ENCODE measurements at places on chromosomes 12 and 14.

- DNase-seq, result no peak
Measured at GRCh38 chr14:29444805-29445204, 482.8 kb downstream of the PRKD1 start.

- no peak for DNase-seq
Measured at GRCh38 chr12:124477107-124477915, 90.1 kb downstream of the NCOR2 start.

- DNase-seq, result no peak
Measured at GRCh38 chr14:92259613-92260357, 63.2 kb upstream of the SLC24A4 start.

- DNase-seq, result no peak
Measured at GRCh38 chr12:65420941-65421340, 142.5 kb downstream of the MSRB3 start.

DNA sequence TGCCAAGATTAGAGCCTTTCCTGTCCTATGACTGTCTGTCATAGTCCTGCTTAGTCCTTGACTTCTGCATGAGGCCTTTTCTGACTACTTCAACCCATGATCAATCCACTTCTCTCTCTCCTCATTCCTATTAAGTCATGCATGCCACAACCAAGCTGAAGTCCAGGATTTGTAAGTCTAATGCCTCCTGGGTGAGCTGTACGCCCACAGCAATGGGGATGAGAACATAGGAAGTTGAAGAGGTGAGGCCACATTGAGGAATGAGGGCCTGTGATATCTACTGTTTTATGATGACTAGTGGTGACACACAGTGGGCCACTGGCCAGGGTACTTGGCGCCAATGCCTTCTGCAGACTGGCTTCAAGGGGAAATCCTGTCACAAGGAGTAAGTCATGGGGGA lies 994.1 kb upstream of the TMEM132C start:
- no peak for DNase-seq

Data from SHP77 (cell line).